Activated T-helper 1 cell treated with anti-CD3 and anti-CD28 coated beads, Interleukin-12 subunit alpha, Interleukin-12 subunit beta, Interleukin-2, Interleukin-4 antibody, amounts not matched to agents 30 ng/mL and 10 ng/mL and 1 ng/mL, durations not matched to agents 14 hours and 24 hours and 36 hours (primary cell): ENCODE measurements at places on chromosomes 4 and X. TPM values are rescaled to one million over a fixed set of nuclear protein-coding genes. Genes with fewer than 3 reads are reported as not detected.

The DMP1 gene
- total RNA-seq = not detected in 2 replicates

The ANXA10 gene
- total RNA-seq = not detected in 2 replicates

The CYLC1 gene
- total RNA-seq = not detected in 2 replicates

The TEX13B gene
- total RNA-seq = not detected in 2 replicates

The PPP4R3C gene
- not detected in 2 replicates for total RNA-seq

The NWD2 gene
- not detected in 2 replicates for total RNA-seq

The EIF2S3 gene
- 191 and 194 TPM in 2 replicates for total RNA-seq

The KLHL5 gene
- 45.0 and 46.3 TPM in 2 replicates for total RNA-seq

The SAGE1 gene
- total RNA-seq = not detected in 2 replicates

The FMR1NB gene
- not detected in 2 replicates for total RNA-seq

The FANCB gene
- total RNA-seq = 17.0 and 18.8 TPM in 2 replicates
